ENCODE measurements at places on chromosomes 6 and 20. TPM values are rescaled to one million over a fixed set of nuclear protein-coding genes. Genes with fewer than 3 reads are reported as not detected.

DNA sequence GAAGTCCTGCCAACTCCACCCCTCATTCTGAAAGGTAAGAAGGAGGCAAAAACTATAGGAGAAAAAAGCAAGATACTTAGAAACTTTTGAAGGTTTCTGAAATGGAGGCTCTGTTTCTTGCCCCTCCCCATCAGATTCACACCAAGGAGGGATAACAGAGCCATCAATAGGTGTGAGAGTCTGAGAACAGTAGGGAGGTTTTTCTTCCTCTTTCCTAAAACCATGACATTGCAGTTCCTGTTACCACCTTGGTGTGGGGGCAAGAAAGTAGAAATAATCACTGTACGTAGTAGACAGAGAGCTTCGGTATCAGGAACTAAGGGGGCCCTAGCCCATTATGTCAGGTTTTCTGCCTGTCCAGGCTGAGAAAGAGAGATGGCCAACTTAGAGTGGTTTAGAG is 333.3 kb upstream of the SYNCRIP start:
- H3K36me3 ChIP-seq, result no peaks in the 10 kb centered on the region
- H3K27ac ChIP-seq, result no peak overlapping the region
- no peak overlapping the region for H3K4me3 ChIP-seq
- H3K4me1 ChIP-seq, result no peaks in the 10 kb centered on the region
- no peaks in the 10 kb centered on the region for H3K27me3 ChIP-seq
- DNase-seq, result no peak

- H3K36me3 ChIP-seq, result peaks cover 2% of the 10 kb centered on the region
- no peak for DNase-seq
- no peaks in the 10 kb centered on the region for H3K27me3 ChIP-seq
- H3K4me3 ChIP-seq, result no peak overlapping the region
These were observed 213.4 kb downstream of the PACRG start for GRCh38 chr6:162941128-162941527.

The ENPP3 gene
- 7.4 TPM for total RNA-seq

The SLC17A9 gene
- total RNA-seq, result 10.2 TPM

DNA sequence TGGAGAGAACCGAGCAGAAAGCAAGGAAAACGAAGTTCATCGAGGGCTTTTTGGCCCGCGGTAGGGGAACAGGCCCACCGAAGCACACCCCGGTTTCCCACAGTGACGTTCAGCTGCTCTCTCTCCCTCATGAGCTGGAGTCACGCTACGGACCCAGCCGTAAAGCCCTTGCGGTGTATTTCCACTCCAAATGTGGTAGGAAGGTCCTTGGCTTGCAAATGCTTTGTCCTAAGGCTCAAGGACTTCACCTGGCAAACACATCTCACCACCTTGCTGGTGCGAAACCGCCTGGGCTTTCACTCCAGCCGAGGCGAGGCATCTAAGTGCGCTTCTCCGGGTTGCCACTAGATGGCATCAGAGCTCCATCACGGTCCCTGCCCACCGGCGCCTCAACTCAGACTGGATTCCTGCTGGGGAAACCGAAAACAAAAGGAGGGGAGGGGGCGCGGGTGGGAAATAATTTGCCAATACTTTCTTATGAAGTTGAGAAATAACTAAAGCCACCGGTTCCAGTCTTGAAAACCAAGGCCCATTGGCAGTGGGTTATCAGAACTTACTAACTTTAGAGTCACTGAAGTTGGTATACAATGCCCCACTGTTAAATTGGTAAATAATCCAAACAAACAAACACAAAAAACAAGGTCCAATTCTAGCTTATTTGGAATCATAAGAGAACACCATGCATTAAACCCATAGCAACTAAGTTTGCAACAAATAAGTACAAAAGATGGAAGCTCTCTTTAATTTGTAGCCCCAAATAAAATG is 13.4 kb upstream of the FOXC1 start:
- peak; percentile 71 for DNase-seq
- peaks cover 5% of the 10 kb centered on the region for H3K4me1 ChIP-seq
- H3K4me3 ChIP-seq, result no peak overlapping the region
- no peak overlapping the region for H3K27ac ChIP-seq
- H3K27me3 ChIP-seq, result peaks cover 83% of the 10 kb centered on the region

DNA sequence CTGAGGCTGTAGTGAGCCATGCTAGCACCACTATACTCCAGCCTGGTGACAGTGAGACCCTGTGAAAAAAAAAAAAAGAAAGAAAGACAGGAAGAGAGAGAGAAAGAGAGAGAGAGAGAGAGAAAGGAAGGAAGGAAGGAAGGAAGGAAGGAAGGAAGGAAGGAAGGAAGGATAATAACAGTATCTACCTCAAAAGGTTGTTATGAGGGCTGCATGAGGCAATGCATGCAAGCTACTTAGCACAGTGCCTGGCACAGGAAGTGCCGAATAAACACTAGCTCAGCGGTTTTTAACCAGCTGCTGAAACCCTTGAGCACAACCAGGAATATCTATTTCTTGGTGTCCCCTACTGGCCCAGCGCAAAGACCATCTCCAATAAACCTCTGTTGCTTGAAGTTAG is 62.3 kb upstream of the TBC1D7 start:
- no peak for DNase-seq
- H3K4me1 ChIP-seq, result peaks cover 5% of the 10 kb centered on the region
- H3K36me3 ChIP-seq, result no peaks in the 10 kb centered on the region
- H3K4me3 ChIP-seq, result no peak overlapping the region
- H3K27me3 ChIP-seq, result no peaks in the 10 kb centered on the region

GRCh38 chr20:59160389-59161115 is 3.1 kb upstream of the ZNF831 start:
- peak overlapping the region; percentile 87 for H3K4me3 ChIP-seq
- no peak for DNase-seq
- peak overlapping the region; percentile 100 for H3K27ac ChIP-seq
- H3K36me3 ChIP-seq, result peaks cover 2% of the 10 kb centered on the region

DNA sequence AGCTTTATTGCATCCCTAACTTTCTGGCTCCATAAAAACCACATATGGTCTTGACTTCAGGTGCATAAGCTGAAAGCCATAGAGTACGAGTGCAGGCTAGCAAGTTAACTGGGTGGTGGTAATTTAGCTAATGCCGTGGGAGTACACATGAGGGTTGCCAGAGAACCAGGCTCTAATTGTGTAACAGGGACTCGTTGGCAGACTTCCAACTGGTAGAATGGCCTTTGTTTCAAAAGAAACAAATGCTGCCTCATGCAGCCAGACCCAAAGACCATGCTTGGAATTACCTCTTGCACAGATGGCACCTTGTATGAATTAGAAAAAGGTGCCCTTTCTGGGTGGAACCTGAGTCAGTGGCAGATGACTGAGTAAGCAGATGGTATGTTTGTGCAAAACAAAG is 73.2 kb downstream of the LY86 start:
- no peak for DNase-seq
- H3K4me1 ChIP-seq, result peaks cover 33% of the 10 kb centered on the region
- peaks cover 3% of the 10 kb centered on the region for H3K36me3 ChIP-seq
- H3K27me3 ChIP-seq, result no peaks in the 10 kb centered on the region
- H3K4me3 ChIP-seq, result no peak overlapping the region

DNA sequence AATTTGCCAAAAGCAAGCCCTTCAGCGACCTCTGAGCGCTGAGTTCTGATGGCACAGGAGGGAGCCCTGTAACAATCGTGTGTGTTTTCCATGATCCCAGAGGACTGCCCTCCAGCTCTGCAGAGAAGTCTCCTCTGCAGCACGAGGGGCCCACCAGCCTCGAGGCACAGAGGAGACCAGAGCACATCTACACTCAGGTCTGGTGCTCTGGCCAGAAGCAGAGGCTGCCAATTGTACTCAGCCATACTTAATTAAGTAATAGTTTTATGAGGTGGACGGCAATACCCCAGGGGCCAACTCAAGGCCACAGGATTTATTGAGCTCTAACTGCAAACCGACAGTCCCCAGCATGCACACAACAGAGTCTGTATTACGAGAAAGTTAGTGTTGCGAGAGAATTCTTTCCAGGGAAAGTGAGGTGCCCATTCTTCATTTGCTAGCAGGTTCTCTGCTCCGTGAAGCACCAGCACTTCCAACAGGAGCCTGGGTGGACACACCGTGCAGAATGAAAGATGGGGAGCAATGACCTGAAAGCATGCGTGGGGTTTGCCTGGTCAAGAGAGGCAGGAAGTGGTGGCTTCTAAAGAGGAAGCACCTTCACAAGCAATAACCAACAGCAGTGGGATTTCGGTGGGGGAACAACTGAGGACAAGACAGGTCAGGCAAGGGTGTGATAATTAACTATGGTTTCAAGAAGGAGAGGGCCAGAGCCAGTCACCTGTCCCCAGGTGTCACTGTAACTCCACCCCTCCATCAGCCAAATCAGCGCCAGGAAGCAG is 92.8 kb upstream of the FOXC1 start:
- no peak overlapping the region for H3K4me3 ChIP-seq
- DNase-seq, result no peak
- H3K27ac ChIP-seq, result no peak overlapping the region
- H3K4me1 ChIP-seq, result no peaks in the 10 kb centered on the region
- no peaks in the 10 kb centered on the region for H3K36me3 ChIP-seq

- H3K36me3 ChIP-seq, result no peaks in the 10 kb centered on the region
- no peak overlapping the region for H3K27ac ChIP-seq
- no peak for DNase-seq
- no peak overlapping the region for H3K4me3 ChIP-seq
- H3K4me1 ChIP-seq, result no peaks in the 10 kb centered on the region
- no peaks in the 10 kb centered on the region for H3K27me3 ChIP-seq
These were observed 100.9 kb downstream of the PREP start for GRCh38 chr6:105301756-105302616.

The BTN1A1 gene
- not detected for total RNA-seq

The AVP gene
- total RNA-seq, result not detected

DNA sequence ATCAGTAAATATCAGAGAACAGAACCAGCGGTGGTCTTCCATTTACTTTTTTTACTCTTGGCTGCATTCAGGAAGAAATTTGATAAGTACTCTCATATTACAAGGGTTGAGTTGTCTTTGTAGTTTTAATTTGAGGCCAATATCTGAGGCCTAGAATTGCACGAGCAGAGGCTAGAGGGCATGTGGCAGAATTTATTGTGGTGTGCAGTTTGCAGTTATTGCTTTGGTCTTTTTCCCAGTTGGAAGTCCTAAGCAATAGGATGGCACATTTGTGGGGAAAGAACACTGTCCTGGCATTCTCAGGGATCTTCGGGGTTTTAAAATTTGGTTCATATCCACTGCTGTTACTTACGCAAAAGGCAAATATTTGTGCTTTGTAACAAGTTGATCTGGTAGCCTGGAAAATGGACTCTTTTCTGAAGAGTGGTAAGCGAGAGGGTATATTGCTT is 66.0 kb downstream of the CTNNBL1 start:
- DNase-seq, result no peak
- no peak overlapping the region for H3K4me3 ChIP-seq
- H3K27ac ChIP-seq, result no peak overlapping the region
- H3K4me1 ChIP-seq, result no peaks in the 10 kb centered on the region

DNA sequence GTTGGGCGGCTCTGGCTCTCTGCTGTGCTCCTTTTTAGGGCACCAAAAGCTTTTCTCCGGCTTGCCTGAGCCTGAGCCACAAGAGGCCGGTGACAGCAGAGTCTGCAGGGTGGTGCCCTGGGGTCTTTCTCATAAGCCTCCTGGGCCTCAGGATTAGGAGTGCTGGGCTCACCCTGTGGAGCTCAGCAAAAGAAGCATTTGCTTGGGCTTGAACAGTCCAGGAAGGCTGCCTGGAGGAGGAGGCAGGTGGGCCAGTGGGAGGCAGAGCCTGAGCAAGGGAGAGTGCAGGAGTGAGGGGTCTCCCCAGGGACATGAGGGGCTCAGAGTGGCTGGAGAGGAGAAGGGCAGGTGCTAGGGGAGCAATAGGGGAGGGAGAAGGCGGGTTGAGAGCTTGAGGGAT is 32.9 kb upstream of the MRGBP start:
- no peak overlapping the region for H3K27ac ChIP-seq
- H3K4me1 ChIP-seq, result no peaks in the 10 kb centered on the region
- no peaks in the 10 kb centered on the region for H3K27me3 ChIP-seq
- DNase-seq, result no peak
- no peaks in the 10 kb centered on the region for H3K36me3 ChIP-seq

- H3K4me3 ChIP-seq, result no peak overlapping the region
- no peaks in the 10 kb centered on the region for H3K36me3 ChIP-seq
- no peak for DNase-seq
- H3K27me3 ChIP-seq, result no peaks in the 10 kb centered on the region
- no peaks in the 10 kb centered on the region for H3K4me1 ChIP-seq
These were observed 626.1 kb downstream of the COL12A1 start for GRCh38 chr6:74579794-74580193.

DNA sequence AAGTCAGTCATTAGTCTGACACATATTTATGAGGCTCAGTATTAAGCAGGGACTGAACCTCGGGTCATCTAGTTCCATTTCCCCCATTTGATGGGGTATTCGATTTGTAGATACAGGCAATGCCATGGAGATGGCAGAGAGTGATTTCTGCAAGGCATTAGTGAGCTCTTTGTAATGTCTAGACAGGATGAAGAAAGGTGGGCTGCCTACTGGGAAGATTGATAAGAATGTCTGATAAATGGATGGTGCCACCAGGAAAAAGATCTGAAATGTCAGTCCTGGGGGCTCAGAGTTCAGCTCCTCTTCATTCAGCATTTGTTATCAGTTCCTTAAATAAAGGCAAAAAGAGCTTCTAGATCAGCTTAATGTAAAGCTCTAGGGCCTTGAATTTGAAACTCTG is 51.4 kb downstream of the HS3ST5 start:
- no peak for DNase-seq
- H3K4me3 ChIP-seq, result no peak overlapping the region
- H3K27me3 ChIP-seq, result no peaks in the 10 kb centered on the region
- H3K27ac ChIP-seq, result no peak overlapping the region
- no peaks in the 10 kb centered on the region for H3K4me1 ChIP-seq
- H3K36me3 ChIP-seq, result no peaks in the 10 kb centered on the region

The ME1 gene
- not detected for total RNA-seq

- H3K4me3 ChIP-seq, result no peak overlapping the region
- H3K27ac ChIP-seq, result no peak overlapping the region
- H3K27me3 ChIP-seq, result no peaks in the 10 kb centered on the region
- no peaks in the 10 kb centered on the region for H3K36me3 ChIP-seq
- DNase-seq, result peak; percentile 43
- H3K4me1 ChIP-seq, result peaks cover 5% of the 10 kb centered on the region
These were observed 61.9 kb upstream of the ELOVL5 start for GRCh38 chr6:53410508-53411258.

DNA sequence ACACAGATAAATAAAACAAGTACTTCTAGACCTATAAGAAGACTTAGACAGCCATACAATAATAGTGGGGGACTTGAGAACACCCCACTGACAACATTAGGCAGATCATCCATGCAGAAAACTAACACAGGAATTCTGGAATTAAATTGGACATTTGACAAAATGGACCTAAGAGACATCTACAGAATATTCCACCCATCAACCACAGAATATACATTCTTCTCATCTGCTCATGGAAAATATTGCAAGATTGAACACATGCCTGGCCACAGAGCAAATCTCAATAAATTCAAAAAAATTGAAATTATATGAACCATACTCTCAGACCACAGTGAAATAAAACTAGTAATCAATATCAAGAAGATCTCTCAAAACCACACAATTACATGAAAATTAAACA is 44.3 kb upstream of the KIAA1586 start:
- H3K4me1 ChIP-seq, result no peaks in the 10 kb centered on the region
- H3K4me3 ChIP-seq, result no peak overlapping the region
- H3K27ac ChIP-seq, result no peak overlapping the region
- H3K27me3 ChIP-seq, result peaks cover 13% of the 10 kb centered on the region
- peaks cover 3% of the 10 kb centered on the region for H3K36me3 ChIP-seq

- H3K36me3 ChIP-seq, result no peaks in the 10 kb centered on the region
- H3K4me3 ChIP-seq, result no peak overlapping the region
- peak overlapping the region; percentile 29 for H3K27ac ChIP-seq
- no peak for DNase-seq
- no peaks in the 10 kb centered on the region for H3K4me1 ChIP-seq
- H3K27me3 ChIP-seq, result no peaks in the 10 kb centered on the region
These were observed 189.7 kb upstream of the JAG1 start for GRCh38 chr20:10863337-10864060.

The TBX18 gene
- not detected for total RNA-seq

Data from activated T-cell treated with anti-CD3 and anti-CD28 coated beads, Interleukin-2, amount 50 U/mL, for 72 hours (primary cell).